ENCODE measurements at places on chromosomes 5 and 9. TPM values are rescaled to one million over a fixed set of nuclear protein-coding genes. Genes with fewer than 3 reads are reported as not detected.

The NR6A1 gene
- total RNA-seq: 3.2 TPM

The GLRA1 gene
- total RNA-seq: 1.4 TPM

The LCN15 gene
- total RNA-seq: not detected

The GNA14 gene
- total RNA-seq: 4.3 TPM

The FOXD1 gene
- total RNA-seq: 3.8 TPM

The CDX1 gene
- total RNA-seq: not detected

The UIMC1 gene
- total RNA-seq: 45.3 TPM

The CDH6 gene
- total RNA-seq: 36.2 TPM

The IL13 gene
- total RNA-seq: not detected

The FCN1 gene
- 4.9 TPM for total RNA-seq

The COL15A1 gene
- total RNA-seq: 92.2 TPM

The WWC1 gene
- 37.3 TPM for total RNA-seq

The IQGAP2 gene
- total RNA-seq: 57.8 TPM

The RBM27 gene
- total RNA-seq: 45.7 TPM

The CNTFR gene
- 23.9 TPM for total RNA-seq

The FAXDC2 gene
- 23.8 TPM for total RNA-seq
